ENCODE measurements at places on chromosomes 1 and 21.

DNA sequence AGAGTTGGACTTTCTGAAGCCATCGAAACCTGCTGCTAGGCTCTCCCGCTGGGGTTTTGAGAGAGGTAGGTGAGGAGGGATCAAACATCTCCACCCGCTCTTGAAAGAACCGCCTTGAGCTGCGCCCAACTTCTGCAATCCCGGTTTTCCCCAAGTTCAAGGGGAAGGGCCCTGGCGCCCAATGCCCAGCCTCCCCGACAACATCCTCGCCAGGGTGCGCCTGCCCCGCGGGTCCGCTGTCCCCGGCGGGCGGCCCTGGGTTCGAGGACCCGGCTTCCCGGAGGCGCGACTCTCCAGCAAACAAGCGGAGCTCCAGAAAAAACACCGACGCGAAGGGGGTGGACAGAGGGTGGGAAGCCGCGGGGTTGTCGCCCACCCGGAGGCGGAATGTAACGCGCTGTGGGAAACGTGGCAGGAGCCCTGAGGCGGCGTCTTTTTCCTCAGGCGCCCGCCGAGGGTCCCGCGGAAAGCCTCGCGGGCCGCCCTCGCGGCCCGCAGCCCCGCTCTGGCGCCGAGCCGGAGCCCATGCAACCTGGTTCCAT, 607 bp downstream of the BTG3 start:
- no peak for DNase-seq

- DNase-seq, result no peak
Observed at GRCh38 chr1:54874079-54874830, 12.7 kb downstream of the DHCR24 start.

DNA sequence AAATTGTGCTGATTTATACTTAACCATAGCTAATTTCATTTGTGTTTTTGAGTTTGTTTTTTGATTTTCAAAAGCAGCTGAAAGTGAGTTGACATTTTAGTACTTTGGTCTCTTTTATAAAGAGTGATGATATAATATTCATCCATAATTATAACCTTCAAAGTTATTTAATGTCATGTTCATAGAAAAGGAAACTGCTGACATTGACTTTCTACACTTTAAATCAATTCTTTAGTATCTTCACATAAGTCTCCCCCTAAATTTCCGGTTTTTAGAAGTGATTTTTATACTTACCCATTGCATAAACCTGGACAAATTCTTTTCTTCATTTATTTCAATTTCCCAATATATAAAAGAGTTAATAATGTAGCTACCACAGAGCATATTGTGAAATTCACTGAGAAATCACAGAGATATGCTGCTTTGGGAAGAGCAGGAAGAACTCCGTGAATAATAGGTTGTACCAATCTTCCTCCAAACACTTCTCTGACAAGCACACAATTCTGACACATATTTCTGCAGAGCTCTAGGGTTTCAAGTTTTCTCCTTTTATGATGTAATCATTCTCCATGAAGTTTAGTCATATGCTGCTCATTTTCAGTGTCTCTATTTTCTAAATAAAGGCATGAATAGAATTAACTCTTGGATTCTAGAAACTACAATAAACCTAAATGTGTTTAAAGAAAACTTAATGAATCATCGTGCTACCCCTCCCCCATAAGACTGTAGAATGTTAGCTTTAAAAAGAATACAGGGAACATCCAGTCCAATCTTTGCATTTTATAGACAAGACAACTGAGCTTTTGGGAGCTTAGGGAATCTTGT, 25.6 kb upstream of the CDC42BPA start:
- DNase-seq, result no peak

GRCh38 chr1:51268634-51269033, 32.6 kb downstream of the RNF11 start:
- no peak for DNase-seq

DNA sequence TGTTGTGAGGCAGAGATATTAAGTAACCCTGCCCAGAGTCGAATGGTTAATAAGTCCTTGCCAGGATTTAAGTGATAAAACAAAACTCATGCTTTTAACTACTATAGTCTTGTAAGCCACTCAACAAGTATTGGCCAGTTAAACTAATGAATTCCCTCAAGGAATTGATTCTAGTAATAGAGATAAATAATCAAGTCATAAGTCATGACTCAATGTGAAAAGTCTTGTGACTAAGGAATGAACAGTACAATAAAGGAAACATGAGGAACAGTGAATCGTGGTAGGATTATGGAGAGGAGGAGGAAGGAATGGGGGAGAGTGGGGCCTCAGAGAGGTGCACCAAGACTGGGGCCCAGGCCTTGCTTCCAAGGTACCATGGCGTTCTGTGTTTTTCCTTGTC, 104.7 kb downstream of the FGGY start:
- no peak for DNase-seq

DNA sequence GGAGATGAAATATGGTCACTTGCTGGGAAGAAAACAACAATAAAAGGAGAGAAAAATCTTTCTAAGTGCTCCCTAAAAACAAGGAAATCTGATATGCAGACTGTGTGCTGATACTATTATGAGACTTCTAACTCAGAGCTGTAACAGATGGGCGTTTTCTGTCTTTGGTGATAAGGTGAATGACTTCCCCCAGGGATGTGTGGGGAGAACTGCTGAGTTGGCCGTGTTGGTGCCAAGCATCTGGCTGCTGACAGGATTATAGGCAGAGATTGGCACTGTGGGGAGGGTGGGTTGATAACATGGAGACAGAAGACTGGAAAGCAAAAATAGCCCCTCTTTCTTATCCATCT, 438.5 kb upstream of the PLXNA2 start:
- no peak for DNase-seq

DNA sequence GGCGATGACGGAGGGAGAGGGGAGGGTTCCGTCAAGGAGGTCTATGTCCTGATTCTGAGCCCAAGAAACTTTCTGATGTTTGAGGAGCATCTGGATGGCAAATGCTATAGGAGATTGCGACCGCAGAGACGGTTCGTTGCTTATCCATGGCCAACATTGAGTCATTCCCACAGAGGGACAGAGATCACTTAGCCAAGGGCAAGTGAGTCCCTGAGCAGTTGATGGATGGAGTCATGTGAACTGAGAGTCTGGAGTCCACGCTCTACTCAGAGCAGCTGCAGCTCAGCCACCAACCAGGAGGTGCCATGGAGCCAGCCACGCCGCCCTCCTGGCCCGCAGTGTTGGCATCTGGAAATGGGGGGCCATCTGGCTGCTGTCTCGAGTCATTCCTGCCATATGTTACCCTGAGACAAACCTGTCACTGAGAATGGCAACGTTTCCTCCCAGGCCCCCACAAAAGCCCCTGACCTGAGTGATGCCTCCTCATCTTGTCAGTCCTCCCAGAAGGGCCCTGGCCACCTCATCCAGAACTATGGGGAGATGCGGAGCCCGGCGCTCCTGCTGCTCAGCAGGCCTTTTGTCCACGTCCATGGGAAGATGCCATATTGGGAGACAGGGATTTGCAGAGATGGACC, 58.6 kb downstream of the ATP5PO start:
- DNase-seq, result no peak

DNA sequence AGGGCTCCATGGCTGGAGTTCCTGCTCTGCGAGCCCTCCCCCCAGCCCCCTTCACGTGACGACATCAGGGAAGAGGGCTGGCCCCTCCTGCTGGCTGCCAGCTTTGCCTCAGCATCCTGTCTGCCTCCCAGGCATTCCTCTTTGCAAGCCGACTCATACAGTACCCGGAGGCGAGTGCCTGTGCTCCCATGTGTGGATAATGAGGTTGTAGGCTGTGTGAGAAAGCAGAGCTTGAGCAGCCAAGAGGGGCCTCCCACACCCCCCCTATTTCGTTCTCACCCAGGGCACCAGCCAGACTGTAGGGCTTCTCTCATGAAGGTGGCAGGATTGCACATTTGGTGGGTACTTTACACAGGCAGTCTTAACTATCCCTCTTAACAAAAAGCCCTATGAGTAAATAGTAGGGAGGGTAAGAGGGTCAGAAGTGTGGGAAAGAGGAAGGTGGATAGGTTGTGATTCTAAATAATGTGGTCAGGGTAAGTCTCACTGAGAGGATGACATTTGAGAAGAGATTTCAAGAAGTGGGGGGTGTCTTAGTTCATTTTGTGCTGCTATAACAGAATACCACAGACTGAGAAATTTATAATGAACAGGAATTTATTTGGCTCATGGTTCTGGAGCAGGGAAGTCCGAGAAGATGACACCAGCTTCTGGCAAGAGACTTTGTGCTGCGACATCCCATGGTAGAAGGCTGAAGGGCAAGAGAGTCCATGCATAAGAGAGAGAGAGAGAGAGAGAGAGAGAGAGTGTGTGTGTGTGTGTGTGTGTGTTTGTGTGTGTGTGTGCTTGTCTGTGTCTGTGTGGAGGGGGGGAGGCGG, 113.5 kb downstream of the OMA1 start:
- DNase-seq, result peak; percentile 41

GRCh38 chr1:17852383-17852782, 97.2 kb downstream of the ACTL8 start:
- no peak for DNase-seq

DNA sequence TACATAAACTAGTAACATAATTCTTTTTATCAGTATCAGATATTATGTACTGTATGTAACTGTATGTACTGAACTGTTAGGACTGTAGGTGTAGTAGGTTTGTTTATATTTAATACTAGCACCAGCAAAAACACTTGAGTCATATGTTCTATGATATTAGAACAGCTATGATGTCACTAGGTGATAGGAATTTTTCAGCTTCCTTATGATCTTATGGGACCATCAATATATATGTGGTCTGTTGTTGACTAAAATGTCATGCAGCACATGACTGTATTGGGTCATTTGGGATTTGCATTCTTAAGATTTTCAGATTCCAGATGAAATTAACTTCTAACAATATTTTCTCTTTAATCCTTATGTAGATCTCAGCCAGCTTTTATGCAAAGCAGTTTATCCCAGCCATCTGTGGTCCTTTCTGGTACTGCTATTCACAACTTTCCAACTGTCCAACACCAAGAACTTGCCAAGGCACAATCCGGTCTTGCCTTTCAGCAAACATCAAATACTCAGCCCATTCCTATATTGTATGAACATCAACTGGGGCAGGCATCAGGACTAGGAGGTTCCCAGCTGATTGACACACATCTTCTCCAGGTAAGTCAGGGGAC, 38.3 kb upstream of the MYOCOS start:
- DNase-seq, result no peak

GRCh38 chr1:171254859-171255258, 6.6 kb downstream of the FMO1 start:
- no peak for DNase-seq

GRCh38 chr1:230136453-230137336, 69.7 kb downstream of the GALNT2 start:
- DNase-seq, result no peak

GRCh38 chr1:156559086-156559796, 13.1 kb downstream of the IQGAP3 start:
- DNase-seq, result no peak
